ENCODE measurements at places on chromosomes 3 and 15.

DNA sequence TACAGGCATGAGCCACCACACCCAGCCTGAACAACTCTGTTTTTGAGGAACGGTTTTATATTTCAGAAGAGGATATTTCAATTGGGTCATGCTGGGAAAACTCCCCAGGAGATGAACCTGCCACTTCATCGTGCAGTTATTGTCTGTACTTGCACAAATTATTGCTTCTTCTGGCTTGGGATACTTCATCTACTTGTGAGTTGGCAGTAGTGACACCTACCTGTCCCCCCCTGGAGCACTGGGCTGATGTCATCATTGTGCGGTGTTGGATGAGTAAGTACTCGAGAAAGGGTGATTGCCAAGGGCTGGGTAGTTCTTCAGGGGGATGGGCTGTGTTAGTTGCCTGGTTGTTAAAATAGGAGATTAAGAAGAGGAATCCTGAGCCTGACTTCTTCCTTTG, 85.1 kb upstream of the SAMMSON start:
- no peak for DNase-seq

DNA sequence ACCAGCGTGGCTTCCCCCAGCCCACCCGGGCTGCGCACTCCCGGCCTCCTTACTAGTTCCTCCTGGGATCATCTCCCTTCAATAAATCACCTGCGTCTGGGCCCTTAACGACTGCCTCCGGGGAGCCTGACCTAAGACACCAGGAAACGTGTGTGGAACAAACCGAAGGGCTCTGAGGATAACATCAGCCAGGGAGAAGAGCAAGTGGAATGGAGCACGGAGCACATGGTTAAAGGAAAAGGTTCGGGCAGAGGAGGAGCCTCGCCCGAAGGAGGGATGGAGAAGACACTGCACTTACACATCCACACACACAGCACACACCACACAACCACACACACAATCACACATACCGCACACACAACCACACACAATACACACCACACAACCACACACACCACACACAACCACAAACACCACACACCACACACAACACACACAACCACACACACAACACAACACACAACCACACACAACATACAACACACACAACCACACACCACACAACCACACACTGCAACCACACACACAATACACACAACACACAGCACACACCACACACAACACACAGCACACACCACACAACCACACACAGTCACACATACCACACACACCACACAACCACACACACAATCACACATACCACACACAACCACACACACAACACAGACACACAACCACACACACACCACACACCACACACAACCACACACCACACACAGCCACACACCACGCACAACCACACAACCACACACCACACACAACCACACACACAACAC, 24.7 kb downstream of the CPN2 start:
- DNase-seq: no peak

- DNase-seq: no peak
Observed at GRCh38 chr3:194087995-194088855, 47.7 kb upstream of the HES1 start.

- DNase-seq: no peak
Observed at GRCh38 chr3:49668414-49668797, 5.7 kb upstream of the APEH start.

Data from endothelial cell of umbilical vein (primary cell).